ENCODE measurements at places on chromosomes 13 and 19.
A peak's percentile ranks its signal among the peaks of the same experiment; 100 is the strongest.

DNA sequence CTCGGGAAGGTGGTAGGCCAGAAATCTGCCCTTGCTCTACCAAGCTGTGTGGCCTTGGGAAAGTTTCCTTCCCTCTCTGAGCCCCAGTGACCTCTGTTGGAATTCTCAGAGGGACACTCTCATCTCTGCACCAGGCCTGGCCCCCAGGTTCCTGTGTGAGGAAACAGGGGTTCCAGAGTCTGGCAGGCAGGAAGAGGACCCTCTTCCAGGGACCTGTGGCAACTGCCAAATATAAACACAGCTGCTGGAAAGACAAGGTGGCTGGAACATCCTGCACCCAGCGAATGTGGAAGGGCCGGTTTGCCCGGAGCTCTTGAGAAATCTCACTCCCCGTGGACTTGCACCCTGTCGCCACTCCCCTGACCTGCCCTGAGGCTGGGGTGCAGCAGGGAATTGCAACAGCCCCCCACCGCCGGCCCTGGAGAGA, 52.8 kb downstream of the GADD45B start:
- no peak for DNase-seq

DNA sequence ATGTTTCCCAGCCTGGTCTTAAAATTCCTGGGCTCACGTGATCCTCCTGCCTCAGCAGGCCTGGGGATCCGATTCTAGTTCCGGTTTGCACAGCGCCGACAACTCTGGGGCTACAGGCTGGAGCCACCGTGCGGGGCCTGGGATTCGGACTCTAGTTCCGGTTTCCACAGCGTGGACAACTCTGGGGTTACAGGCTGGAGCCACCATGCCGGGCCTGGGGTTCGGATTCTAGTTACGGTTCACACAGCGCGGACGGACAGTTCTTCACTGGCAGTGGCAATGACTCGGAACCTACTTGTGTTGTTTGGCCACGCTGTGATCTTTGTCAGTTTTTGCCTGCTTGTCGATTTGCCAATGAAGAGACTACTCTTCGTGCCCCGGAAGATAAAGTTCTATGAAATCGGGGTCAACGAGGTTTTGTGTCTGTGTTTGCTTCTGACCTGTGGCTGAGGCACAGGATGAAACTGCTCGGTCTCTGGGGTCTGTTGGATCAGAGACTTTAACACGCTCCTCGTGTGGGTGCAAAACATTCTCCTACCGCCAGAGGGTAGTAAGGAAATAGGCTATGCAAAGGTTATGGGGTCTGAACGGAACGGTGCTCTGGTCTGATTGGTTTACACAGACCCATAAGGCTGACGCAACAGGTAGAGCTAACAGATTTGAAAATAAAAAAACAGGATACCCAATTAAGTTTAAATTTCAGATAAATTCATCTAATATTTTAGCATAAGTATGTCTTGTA, 12.1 kb upstream of the ZSCAN1 start:
- no peak for DNase-seq

- DNase-seq, result no peak
Observed at GRCh38 chr13:96020155-96020575, 33.0 kb downstream of the UGGT2 start.

- no peak for DNase-seq
Observed at GRCh38 chr19:53190253-53190652, 2.9 kb downstream of the ZNF665 start.

GRCh38 chr13:87042946-87043345, 628.2 kb upstream of the SLITRK5 start:
- no peak for DNase-seq

GRCh38 chr13:112850273-112850672, 118.7 kb upstream of the MCF2L start:
- DNase-seq, result no peak

DNA sequence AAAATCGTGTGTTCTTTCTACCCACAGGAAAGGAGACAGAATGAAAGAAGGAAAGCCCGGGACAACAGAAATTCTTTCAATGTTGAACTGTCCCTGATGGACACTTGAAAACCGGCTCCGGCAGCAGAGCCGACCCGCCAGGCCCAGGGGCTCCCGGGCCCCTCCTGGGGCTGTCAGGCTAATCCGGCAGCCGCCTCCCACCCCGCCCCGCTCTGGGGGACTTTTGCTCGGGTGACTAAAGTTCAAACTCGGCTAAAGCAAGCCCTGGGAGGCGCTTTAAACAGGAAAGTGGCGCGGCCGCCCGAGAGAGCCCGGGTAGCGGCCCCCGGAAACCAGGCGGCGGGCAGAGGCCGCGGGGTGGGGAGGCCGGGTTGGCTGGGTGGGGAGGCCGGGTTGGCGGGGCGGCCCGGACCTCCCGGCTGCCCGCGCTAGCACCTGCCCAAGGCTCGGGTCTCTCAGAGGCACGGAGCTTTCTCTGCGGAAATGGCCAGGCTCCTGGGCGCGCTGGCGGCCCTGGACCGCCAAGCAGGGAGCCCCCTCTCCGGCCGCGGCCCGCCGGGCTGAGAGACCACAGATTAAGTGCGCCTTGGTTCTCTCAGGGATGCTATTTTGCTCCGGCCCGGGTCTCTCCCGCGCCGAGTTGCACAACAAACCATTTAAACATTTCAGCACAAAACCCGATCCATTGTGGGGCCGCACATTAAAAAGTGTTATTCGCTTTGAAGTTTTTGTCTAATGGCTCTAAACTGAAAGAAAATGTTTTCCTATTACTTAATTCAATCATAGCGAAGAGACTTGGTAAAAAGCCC, 2.6 kb upstream of the GSX1 start:
- no peak for DNase-seq

DNA sequence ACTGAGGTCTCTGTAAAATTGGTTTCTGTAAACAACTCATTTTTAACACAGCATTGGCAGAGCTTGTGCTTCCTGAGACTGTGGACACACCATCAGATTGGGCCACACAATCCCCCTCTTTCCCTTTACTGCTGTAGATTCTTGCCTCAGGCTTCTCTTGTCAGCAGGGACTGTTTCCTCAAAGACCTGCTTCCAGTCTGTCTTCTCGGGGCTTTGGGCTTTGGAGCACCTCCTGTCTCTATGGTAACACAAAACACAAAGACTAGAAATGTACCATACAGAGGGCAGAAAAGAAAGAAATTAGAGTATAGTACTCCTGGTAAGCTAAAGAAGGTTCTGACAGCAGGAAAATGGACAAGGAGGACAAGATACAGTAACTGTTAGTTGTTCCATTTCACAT, 484.5 kb downstream of the DIAPH3 start:
- no peak for DNase-seq

DNA sequence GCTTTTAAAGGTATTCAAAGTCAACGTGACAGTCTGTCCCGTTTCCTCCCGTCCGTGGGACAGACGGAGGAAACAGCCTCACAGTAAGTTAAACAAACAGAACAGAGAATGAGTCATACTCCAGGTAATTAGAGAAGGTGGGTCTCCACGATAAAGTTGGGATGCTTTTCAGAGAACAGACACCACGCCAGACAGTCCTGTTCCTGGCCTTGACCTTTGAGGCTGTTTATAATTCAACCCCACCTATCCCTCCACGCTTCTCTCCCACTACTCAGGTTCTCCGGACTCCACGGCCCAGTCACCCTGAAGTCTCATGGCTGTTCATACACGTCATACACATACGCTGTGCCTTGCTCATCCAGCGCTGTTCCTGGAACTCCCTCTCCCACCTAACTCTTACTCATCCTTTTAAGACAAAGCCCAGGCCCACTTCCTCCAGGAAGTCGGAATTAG, 42.5 kb downstream of the ARHGEF18 start:
- DNase-seq, result no peak

- DNase-seq, result no peak
Observed at GRCh38 chr13:68234274-68234673, 1004.1 kb upstream of the PCDH9 start.

GRCh38 chr13:41767801-41768200, 193.1 kb downstream of the VWA8 start:
- no peak for DNase-seq

GRCh38 chr13:103033999-103034398, 32.2 kb downstream of the SLC10A2 start:
- no peak for DNase-seq

- DNase-seq, result no peak
Observed at GRCh38 chr13:112174476-112175110, 107.6 kb downstream of the SOX1 start.

- DNase-seq, result no peak
Observed at GRCh38 chr19:56193981-56194640, 3.5 kb downstream of the ZSCAN5B start.

- no peak for DNase-seq
Observed at GRCh38 chr13:98450539-98451111, 126.3 kb downstream of the STK24 start.

GRCh38 chr19:4722671-4723594, 709 bp downstream of the DPP9 start:
- DNase-seq, result no peak

GRCh38 chr13:110361365-110361911, 54.4 kb downstream of the COL4A2 start:
- no peak for DNase-seq

- no peak for DNase-seq
Observed at GRCh38 chr19:11540645-11541044, 2.0 kb downstream of the CNN1 start.

- DNase-seq, result no peak
Observed at GRCh38 chr13:102593466-102593865, 3.3 kb upstream of the TPP2 start.

GRCh38 chr19:35130761-35131720, 3.8 kb downstream of the LGI4 start:
- no peak for DNase-seq

- no peak for DNase-seq
Observed at GRCh38 chr13:106530171-106530851, 5.2 kb downstream of the EFNB2 start.

GRCh38 chr13:112796190-112796915, 106.5 kb downstream of the ATP11A start:
- DNase-seq, result no peak

- DNase-seq, result no peak
Observed at GRCh38 chr19:35232912-35233311, 4.4 kb upstream of the FAM187B start.

DNA sequence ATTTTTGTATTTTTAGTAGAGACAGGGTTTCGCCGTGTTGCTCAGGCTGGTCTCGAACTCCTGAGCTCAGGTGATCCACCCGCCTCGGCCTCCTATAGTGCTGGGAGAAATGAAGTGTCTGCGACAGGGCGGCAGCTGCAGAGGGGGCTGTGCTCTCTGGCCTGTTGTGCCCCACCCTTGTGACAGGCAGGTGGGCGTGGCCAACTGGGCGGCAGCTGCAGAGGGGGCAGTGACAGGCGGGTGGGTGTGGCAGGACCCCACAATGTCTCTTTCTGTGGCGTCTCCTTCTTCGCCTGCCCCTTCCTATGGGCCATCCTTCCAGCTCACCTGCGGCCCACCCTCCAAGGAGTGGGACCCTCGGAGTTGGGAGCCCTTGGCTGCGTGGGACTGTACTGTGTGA, 11.8 kb downstream of the STK11 start:
- DNase-seq, result no peak

- DNase-seq, result no peak
Observed at GRCh38 chr19:41322451-41322850, 12.5 kb downstream of the CCDC97 start.

- no peak for DNase-seq
Observed at GRCh38 chr19:722553-723101, 13.9 kb downstream of the PALM start.

- no peak for DNase-seq
Observed at GRCh38 chr19:31340042-31341025, 8.9 kb downstream of the TSHZ3 start.

GRCh38 chr19:928471-929202, 2.8 kb downstream of the ARID3A start:
- DNase-seq, result no peak

GRCh38 chr13:23766283-23766682, 122.9 kb downstream of the MIPEP start:
- no peak for DNase-seq

DNA sequence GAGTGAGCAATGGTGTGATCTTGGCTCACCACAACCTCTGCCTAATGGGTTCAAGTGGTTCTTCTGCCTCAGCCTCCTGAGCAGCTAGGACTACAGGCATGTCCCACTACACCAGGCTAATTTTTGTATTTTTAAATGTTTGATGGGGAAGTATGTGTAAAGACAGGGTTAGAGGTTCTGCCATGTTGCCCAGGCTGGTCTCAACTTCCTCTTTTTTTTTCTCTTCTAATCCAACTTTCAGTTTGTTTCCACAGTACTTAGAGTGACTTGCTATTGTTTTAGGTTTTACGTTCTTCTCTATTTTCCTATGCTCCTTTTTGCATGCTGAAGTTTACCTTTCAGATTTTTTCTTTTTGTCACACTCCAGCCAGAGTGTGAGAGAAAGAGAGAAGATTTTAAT, 1433.0 kb downstream of the UQCRFS1 start:
- DNase-seq, result no peak

DNA sequence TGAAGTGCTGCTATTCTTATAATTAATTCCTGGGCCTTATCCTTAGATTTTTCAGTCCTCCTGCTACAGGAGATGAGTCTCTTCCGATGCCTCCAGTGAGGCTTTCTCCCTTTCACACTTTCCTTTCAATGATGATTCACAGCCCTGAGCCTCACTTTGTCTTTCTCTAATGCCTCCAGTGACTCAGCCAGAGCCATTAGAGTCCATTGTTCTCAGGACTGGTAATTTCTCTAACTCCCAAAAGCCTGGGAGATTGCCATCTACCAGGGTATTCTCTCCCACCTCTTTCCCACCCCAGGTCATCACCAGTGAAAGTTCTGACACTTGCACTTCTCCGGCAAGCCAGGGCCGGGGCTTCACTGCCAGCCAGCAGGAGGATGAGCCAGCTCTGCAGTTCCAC, 49.6 kb upstream of the ARGLU1 start:
- no peak for DNase-seq

GRCh38 chr19:53868892-53869804, 1.5 kb downstream of the MYADM start:
- peak; percentile 62 for DNase-seq
